Right kidney (tissue), 9 donors: ENCODE measurements at places on chromosomes 12 and 14.

GRCh38 chr12:131384544-131384855 is 326.4 kb upstream of the SFSWAP start:
- no peak for DNase-seq

GRCh38 chr12:53046655-53047220 is 3.1 kb upstream of the TNS2 start:
- DNase-seq, result peak; percentile 87

GRCh38 chr14:101118746-101119591 is 215.4 kb upstream of the RTL1 start:
- no peak for DNase-seq

GRCh38 chr14:105863296-105864108 is 337.1 kb downstream of the TMEM121 start:
- no peak for DNase-seq

DNA sequence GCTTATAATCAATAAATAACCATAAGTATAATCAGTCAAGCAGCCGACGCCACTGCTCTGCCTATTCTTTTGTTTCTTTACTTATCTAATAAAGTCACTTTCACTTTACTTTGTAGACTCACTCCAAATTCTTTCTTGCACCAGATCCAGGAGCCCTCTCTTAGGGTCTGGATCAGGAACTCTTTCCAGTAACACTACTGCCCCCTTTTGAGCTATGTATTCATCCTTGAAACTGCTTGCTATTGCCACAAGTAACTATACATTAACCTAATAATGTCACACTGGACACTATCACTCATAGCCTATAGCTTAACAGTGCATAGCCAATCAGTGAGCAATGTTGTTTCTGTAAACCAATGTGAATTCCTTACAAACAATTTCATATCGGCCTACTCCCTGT is 2.8 kb upstream of the NID2 start:
- no peak for DNase-seq

GRCh38 chr14:24965934-24966578 is 83.9 kb downstream of the STXBP6 start:
- no peak for DNase-seq

GRCh38 chr12:81797100-81797499 is 38.0 kb upstream of the PPFIA2 start:
- no peak for DNase-seq

DNA sequence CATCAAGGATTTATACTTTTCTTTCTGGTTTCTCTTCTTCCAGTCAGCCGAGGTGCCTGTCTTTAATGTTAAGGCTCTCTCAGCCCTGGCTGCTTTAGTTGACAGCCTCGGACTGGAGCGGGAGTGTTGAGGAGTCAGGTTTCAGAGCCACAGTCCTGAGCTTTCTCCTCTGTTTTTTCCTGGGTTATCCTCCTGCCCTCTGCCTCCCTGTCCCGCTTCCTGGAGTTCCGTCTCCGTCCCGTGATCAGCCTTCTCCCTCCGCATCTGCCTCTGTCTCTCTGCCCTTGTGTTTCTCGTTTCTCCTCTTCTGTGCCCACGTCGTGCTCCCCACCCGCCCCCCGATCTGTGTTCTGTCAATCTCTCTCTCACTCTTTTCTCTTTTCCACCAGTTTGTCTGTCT is 33.0 kb downstream of the IQSEC3 start:
- DNase-seq, result no peak

DNA sequence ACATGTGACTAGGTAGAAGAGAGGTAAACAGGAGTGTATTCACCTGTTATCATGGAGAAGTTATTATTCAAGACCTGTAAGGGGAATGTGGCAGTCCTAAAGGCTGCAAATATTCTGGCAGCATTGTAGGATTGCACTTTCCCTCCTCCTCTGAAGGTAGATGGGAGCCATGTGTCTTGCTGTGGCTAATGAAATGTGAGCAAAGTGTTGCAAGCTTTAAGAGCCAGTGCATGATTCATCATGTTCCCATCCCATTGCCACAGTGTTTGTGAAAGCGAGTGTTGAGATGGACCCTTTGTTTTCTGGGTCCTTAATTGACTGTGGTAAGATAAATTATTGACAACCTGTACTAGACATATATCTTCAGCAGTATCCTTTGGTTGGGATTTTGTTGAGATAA is 128.7 kb downstream of the RGS6 start:
- DNase-seq, result no peak

DNA sequence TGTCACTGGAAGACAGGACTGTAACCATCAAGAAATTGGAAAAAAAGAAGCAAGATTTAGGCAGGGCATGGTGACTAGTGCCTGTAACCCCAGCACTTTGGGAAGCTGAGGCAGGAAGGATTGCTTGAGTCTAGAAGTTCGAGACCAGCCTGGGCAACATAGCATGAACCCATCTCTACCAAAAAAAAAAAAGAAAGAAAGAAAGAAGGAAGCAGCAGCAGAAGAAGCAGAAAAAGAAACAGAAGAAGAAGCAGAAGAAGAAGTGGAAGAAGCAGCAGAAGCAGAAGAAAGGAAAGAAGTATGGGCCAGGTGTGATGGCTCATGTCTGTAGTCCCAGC is 30.5 kb upstream of the LGALS3 start:
- no peak for DNase-seq

DNA sequence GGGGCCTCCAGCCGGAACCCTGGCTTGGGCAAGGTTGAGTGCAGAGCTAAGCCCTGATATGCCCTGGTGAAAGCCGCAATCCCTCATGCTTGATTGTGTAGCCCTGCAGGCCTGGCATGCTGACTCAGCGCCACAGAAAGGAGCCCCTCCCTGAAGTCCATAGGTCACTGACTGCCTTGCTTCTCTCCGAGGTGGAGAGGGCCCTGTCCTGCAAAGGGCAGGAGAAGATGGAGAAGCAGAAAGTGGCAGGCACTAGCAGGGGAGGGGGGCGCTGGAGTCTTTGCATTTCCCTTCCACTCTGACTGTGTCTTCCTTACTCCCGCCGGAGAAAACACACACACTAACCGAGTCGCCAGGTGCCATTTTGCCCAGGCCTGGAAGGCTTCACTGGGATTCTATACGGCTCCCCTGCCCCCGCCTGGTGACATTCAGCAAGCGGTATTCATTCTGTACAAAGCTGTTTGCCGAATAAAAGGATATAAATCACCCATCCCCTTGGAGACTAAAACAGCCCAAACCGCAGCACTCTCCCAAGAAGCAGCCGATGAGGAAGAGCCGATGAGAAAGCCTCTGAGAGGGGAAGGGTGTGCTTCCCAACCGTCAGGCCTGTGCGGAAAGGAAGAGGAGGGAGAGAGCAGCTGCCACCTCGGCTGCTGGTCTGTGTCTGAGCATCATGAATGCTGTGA is 69.8 kb downstream of the SLC6A12 start:
- peak; percentile 70 for DNase-seq

- peak; percentile 41 for DNase-seq
These were observed 26.7 kb upstream of the CRIP2 start for GRCh38 chr14:105447651-105448640.

- DNase-seq, result no peak
These were observed 37.0 kb upstream of the STXBP6 start for GRCh38 chr14:25086821-25087396.

DNA sequence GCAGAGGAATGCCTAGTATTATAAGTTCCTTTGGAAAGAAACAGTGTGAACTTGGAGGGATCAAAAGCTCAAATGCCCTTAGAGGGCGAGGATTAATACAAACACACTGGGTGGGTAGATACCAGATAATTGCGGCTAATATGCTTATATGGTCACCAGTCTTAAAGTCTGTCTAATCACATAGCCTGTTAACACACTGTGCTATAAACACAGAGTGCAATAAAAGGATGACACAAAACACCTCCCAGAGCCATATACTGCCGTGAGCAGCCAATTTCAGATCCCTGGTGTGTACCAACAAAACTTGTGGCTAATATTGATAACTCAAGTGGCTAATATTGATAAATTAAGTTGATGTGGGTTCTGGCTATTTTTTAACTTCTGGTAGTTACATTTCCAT is 1.7 kb upstream of the IL26 start:
- no peak for DNase-seq

- DNase-seq, result no peak
These were observed 68.7 kb downstream of the RPAP3 start for GRCh38 chr12:47636908-47637780.

DNA sequence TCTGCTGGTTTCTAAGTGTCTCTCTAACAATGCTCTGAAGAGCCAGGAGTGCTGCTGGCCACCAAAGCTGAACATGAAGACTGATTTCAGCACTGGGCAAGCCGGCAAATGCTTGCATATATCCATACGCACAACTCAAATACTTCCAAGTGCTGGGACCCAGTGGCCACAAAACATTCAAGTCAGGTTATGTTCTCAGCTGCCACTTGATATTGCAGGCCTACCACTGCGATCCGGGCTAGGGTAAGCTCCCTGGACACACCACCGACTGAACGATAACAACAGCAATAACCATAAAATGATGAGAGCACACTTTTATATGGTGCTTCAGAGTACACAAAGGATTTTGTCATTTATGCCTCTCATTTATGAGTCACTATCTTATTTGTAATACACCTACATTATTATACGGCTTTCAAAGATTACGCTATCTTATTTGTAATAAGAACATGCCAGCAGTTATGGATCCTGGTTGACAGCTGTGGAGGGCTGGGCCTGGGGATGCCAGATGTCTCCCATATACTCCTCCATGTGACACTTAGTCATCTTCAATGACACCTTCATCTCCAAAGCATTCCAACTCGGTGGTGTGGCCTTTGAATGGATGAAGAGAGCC is 35.5 kb downstream of the CRACR2A start:
- no peak for DNase-seq

- no peak for DNase-seq
These were observed 10.0 kb upstream of the GPR19 start for GRCh38 chr12:12705838-12706520.

DNA sequence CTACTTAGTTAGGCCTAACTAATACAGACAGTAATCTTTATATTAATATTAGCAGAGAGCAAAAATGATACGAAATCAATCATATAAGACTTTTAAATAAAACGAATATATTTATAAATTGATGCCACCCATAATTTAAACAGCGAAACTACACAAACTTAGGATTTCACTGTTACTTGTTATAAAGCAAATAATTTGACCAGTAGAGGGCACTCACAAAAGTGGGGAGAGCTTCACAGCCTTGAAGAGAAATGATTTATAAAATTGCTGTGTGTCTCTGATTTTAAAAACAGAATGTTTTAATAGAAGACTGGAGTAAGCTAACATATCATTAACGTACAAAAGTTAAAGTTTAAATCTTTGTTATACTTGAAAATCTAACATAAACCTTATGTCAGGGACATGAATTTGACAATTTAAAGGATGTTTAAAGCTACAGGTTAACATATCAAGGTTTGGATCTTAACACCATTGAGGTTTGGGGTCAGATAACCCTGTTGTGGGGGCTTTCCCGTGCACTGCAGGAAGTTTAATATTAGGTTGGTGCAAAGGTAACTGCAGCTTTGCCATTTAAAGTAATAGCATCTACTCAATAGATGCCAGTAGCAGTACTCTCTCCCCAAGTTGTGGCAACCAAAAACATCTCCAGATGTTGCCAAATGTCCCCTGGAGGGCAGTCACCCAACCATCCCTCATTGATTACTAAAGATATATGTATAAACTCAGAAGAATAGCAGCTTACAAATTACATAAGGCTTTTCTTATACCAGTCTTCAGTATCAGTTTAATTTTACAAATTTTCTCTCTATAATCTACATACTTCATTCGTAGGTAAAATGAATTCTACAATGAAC is 9.3 kb downstream of the KRAS start:
- no peak for DNase-seq

GRCh38 chr14:34030864-34031263 is 80.0 kb upstream of the EGLN3 start:
- no peak for DNase-seq

DNA sequence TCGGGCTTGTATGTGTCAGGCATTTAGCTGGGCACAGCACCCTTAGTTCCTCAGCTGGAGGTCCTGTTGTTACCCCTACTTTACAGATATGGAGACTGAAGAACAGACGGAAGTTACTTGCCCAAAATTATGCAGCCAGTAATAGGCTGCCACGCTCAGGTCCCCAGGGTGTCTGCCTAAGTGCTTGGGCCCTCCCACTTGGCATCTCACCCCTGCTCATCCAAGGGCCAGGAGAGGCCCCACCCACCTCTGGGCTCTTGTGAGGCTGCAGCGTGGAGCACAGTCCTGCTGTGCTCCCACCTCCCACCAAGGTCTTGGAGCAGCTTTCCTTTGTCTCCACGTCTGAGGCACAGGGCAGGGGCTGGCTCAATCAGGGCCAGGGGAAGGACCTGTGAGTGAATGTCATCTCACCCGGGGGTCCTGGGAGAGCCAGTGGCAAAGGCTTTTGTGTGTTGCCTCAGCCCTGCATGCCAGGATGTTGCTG is 64.6 kb downstream of the BEGAIN start:
- no peak for DNase-seq

DNA sequence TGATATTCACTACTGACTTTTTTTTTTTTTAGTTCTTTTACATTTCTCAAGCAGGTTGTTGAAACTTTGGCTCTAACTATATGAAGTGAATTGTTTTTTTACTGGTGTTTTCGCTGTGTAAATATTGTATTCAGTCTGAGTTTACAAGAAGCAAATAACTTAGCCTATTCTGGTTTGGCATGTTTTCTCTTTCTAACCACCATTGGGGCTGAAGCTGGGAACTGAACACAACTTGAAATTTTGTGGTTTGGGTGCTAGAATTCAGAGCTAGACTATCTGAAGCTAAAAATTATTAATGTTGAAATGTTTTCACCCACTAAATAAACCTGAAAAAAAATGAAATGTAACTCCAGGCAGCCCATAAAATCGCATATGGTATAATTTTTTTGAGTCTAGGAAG is 37.2 kb downstream of the RAD51B start:
- no peak for DNase-seq

- DNase-seq, result no peak
These were observed 78.1 kb upstream of the PTHLH start for GRCh38 chr12:28050606-28051005.

DNA sequence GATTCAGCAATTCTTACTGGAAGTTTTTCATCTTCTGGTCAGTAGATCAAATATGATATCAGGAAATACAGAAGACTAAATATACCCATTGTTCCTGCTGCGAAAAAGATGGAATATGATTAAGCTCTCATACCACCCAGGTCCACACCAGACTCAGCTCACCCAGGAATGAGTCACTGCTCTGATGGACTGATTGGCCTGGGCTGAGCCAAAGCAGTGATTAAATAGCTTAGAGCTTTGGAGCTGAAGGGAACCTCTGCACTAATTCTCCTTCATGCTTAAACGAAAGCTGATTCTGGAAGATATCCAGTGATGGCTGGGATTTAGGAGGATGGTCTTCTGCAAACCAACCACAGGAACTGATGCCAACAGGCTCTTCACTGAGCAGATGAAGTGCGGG is 62.0 kb upstream of the SYT1 start:
- DNase-seq, result no peak

GRCh38 chr14:36807727-36808126 is 146.1 kb downstream of the PAX9 start:
- DNase-seq, result no peak
